ENCODE measurements at places on chromosomes 1 and 21. TPM values are rescaled to one million over a fixed set of nuclear protein-coding genes. Genes with fewer than 3 reads are reported as not detected.

DNA sequence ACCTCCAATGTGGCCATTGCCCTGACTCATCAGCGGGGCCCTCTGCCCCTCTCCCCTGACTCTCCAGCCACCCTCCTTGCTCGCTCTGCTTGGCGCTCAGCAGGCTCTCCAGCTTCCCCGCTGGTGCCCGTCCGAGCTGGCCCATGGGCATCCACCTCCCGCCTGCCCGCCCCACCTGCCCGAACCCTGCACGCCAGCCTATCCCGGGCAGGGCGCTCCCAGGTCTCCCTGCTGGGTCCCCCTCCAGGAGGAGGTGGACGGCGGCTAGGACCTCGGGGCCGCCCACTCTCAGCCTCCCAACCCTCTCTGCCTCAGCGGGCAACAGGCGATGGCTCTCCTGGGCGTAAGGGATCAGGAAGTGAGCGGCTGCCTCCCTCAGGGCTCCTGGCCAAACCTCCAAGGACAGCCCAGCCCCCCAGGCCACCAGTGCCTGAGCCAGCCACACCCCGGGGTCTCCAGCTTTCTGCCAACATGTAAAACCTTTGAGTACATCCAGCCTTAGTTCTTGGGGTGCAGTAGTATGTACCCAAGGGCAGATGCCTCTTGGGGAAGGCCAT is 10.8 kb downstream of the HCN3 start:
- DNase-seq: no peak

DNA sequence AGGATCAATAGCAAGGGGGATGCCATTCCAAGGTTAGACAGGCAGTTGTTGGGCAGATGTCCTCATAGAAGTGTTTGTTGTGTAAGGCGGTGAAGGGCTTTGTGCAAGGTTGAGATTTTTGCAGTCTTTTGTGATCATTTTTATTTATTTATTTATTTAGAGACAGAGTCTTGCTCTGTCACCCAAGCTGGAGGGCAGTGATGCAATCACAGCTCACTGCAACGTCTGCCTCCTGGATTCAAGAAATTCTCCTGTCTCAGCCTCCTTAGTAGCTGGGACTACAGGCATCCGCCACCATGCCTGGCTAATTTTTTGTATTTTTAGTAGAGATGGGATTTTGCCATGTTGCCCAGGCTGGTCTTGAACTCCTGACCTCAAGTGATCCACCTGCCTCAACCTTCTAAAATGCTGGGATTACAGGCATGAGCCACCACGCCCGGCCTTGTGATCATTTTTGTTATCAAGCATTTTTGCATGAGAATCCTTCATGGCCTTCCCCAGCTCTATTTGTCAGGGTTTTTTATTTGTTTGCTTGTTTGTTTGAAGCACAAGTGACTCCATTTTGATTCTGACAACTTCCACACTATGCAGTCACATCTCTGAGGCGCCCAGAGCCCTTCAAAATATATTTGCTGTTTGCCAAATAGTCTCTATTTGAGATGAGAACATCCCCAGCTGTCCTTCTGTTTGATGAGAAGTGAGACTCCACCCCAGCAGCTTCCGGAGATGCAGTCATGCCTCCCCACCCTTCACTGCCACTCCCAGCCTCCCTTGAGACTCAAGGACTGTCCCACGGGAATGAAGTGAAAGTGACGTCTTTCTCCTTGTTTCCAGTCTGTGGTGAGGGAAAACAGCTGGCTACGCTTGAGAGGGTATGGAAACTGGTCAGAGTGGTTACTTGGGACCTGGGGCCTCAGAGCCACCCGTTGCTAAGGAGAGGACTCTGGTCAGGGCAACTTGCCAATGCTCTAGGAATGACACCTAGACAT is 38.0 kb downstream of the TMEM50B start:
- DNase-seq: no peak

- no peak for DNase-seq
These were observed 10.2 kb downstream of the MACF1 start for GRCh38 chr1:39214714-39214997.

The FAM3B gene
- not detected for total RNA-seq

DNA sequence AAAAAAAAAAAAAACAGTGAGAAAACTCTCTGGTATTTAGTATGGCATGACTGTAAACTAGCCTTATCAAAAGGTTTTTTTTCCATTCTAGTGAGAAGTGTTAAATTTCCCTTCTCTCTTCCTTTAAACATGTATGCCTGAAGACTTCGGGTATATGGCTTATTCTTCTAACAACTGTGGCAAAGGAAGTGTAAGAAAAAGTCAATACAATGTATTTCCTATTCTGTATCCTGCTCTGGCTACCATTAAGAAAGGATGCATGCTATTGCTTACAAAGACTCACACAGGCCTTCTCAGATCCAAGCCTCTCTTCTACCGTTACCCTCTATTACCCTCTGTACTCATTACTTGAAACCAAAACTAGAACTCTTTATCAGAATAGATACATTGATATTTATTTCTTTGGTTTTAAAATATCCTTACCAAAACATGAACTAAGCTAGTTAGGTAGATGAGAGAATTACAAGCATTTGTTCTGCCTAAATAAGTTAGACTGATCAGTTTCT is 8.4 kb downstream of the CEPT1 start:
- no peak for DNase-seq

DNA sequence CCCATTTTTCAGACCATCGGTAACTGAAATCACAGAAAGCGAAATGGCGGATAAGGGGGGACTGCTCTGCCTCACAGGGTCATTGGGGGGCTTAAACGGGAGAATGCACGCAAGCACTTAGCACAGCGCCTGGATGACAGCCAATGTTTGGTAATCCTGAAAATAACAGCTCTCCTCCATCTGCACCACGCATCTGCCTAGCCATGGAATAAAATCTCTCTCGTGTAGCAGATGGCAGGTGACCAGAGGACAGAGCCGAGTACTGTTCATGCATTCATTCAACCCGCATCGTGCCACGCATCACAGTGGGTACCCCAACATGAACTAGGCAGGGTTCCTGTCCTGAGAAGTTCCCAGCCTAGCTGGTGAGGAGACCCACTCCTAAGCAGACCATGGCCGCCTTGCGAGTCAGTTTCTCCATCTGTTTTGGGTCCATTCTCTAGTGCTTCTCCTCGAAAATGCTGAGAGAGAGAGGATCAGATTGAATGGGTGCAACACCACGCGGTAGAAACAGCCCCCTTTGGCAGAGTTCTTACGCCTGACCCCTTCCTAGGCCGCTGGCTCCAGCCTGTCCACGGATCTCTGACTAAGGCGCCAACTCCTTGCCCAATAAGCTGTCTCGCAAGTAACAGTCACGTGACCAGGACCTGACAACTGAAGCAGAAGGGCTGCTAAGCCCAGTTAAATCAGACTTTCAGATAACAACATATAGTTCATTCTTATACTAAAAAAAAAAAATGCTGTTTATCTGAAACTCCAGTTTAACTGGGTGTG is 7.3 kb downstream of the SLC1A7 start:
- DNase-seq: peak; percentile 7

DNA sequence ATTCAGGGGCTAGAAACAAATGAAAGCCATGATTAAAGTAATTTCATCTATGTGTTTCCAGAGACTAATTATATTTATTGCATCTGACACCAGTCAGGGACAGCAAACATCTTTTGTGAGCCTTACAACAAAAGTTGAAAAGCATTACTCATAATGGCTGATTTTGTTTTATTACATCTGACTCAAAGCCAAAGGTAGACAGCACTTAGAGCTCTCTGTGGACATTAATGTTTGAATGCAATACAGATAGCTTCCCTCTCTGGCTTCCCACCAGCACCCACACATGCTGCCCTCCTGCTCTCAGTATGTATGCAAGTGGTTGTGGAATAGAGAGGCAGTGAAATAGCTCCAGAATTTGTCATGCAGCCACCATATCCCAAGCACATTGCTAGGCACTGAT is 198.7 kb downstream of the SETD4 start:
- no peak for DNase-seq
